Fibroblast of skin of right biceps (primary cell): ENCODE measurements at places on chromosomes 4 and X.

GRCh38 chrX:118355225-118355920 lies 9.5 kb downstream of the WDR44 start:
- no peak for DNase-seq

DNA sequence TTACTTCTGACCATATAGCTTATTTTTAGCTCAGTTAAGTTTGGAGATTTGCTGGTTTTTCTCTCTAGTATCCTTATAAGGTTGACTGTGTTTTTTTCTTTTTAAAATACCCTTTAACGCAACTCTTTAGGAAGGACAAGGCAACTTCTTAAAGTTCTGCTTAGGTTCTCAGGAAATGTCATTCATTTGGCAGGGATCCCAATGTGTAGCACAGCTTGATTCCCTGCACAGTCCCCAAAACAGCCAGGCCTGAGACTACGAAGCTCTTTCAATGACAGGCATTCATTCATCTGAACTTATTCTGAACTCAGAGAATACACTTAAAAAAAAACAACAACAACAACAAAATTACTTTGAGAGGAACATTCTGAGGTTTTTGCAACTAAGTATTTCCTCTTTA lies 1765.8 kb downstream of the PCDH7 start:
- DNase-seq: peak; percentile 13

GRCh38 chrX:110321670-110322069 lies 3.8 kb upstream of the AMMECR1 start:
- DNase-seq: no peak

GRCh38 chrX:26511589-26512363 lies 295.8 kb downstream of the MAGEB5 start:
- DNase-seq: no peak

DNA sequence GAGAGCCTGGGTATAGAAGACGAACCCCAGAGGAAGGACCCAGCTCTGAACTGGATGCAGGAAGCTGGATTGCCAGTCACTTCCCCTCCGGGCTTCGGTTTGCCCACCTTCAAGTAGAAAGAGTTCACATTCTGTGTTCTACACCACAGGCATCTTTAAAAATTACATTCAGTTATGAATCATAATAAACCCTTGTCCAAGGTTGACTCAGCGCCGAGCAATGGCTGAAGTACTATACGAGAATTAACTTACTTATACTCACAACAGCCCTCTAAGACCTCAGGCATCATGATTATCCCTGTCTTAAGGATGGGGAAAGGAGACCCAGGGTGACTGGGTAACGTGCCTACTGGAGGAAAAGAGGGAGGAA lies 72.5 kb downstream of the EVC2 start:
- peak; percentile 87 for DNase-seq

DNA sequence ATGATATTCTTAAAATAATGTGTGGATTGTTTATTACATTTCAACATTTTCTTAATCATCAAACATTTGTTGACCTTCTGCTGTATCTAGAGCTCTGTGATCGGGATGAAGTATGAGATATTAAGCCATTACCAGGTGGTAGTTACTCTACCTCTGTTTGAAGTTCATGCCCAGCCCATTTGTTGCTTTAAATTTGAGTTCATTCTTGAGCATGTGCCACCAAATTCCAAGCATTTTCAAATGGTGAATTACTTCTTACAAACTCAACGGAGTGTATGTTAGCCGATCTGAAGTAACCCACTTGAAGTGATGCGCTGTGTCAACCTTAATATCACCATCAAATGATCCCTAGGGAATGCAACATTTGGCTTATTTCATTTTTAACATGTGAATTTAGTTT lies 7.3 kb upstream of the DTHD1 start:
- DNase-seq: no peak

DNA sequence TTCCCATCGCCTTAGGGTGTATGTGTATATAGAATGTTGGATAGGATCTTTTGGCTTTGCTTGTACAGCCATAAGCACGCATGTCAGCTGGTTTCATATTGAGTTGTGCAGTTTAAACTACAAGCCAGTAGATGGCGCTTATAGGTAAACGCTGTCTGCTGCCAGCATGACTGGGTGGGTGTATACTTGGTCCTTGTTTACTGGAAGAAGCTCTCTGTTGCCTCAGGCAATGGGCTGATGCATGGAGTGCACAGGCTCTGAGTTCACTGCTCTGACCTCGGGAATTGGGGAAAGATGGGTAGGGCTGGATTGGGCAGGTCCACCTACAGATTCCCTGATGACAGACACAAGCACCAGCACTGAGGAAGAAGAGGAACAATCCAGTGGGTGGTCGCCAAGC lies 831.5 kb downstream of the STIM2 start:
- peak; percentile 51 for DNase-seq

DNA sequence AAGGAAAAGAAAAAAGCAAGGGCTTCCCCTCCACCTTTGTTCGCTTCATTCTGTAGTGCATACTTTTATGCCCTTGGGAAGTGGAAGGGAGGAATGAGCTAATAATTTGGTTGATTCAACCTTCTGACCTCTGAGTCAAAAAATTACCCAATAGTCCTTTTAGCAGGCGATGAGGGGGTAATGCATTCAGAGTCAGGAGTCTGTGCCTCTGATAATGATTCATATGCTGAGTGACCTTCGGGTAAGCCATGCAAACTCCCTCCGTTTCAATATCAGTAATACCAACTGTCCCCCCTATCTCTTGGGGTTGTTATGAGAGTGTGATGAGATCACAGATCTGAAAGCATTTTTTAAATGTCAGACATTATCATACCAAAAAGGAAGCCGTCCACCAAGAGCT lies 41.6 kb upstream of the ACSL4 start:
- DNase-seq: peak; percentile 79

- no peak for DNase-seq
These were observed 544.8 kb upstream of the DIPK2B start for GRCh38 chrX:45745479-45745878.

DNA sequence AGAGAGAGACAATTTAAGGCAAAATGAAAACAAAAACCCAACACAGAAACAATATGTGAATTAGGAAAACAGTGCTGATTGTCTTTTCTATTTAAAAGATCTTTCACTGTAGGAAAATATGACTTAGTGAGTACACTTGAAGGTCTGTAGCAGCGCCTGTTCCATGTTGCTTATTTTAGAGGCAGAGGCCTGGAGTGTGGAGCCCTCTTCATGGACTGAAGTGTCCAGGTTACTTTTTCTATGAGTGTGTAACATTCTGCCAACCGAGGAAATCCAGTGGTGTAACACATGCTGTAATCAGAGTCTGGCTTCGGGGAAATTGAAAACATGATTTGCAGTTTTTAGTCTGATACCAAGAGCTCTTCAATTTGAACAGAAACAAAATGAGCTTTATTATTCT lies 64.0 kb upstream of the GPRIN3 start:
- DNase-seq: no peak

GRCh38 chr4:71184195-71184781 lies 154.5 kb upstream of the SLC4A4 start:
- DNase-seq: peak; percentile 69

DNA sequence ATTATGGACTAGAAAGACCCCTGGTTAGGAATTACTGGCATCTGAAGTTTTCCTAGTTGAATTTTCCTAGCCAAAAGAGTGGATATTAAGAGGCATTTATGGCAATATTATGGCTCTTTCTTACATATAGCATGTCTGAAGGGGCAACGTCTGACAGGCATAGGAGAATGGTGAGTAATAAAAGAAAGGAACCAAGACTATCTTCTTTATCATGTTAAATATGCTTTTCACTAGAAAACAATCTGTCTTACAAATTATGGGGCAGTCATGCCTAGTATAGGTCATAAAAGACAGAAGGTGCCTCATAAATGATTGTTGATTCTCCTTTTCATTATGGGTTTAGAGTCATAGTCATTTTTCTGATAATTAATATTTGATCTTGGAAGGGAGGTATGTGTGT lies 431.1 kb upstream of the HTR2C start:
- DNase-seq: no peak

GRCh38 chr4:70932984-70933383 lies 30.8 kb downstream of the MOB1B start:
- DNase-seq: no peak

- DNase-seq: peak; percentile 24
These were observed 16.0 kb downstream of the ANXA3 start for GRCh38 chr4:78567500-78568060.

DNA sequence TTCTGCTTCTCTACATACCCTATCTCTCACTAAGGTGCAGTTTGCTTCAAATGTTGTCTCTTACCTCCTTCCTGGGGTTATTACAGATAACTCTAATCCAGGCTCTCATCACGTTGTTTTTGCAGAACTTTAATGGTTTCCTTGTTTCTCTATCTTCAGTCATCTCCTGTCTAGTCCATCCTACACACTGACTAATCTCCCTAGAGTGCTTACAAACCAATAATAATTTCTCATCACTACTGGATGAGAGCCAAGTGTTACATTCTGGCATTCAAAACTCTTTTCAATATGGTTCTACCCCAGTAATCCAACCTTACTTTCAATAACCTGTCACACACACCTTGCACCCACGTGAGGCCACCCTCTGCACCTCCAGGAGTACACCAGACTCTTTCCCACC lies 86.1 kb downstream of the SYNPO2 start:
- DNase-seq: peak; percentile 74

- peak; percentile 76 for DNase-seq
These were observed 16.2 kb upstream of the AFF1 start for GRCh38 chr4:86918539-86919072.

DNA sequence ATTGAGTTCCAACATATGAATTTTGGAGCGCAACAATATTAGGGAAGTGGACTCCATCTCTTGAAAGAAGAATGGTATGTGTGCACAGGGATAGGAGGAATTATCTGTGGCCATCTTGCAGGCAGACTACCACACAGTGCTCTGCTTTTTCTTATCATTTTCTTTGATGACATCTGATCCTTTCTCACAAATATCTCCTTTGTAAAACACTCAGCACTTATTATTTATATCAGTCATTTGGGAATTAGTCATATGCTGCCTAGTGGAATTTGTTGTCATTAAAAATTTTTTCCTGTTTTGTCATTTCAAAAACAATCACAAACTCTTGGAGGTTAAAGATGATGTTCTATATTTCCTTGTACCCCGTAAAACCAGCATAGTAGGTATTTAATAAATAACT lies 444.3 kb upstream of the ATOH1 start:
- peak; percentile 71 for DNase-seq

GRCh38 chr4:128378668-128379067 lies 91.1 kb upstream of the PGRMC2 start:
- no peak for DNase-seq

DNA sequence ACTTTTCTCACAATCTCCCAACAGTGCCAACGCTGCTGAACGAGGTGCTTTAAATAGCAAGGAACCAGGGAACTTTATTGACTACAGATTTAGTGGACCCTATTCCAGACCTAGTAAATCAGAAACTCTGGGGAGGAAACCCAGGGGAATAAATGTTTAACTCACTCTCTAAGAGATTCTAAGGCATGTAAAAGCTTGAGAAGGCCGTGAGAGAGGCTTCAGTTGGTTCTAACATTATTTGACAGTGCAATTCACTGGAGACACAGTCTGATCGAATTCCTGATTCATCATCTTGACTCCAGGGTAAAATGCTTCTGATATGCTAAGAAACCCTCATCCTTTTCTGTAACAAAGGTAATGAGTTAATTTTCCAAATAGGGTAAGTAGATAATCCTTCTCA lies 494.4 kb downstream of the KCNIP4 start:
- DNase-seq: no peak

- DNase-seq: peak; percentile 89
These were observed 91.3 kb downstream of the NSUN7 start for GRCh38 chr4:40840985-40841571.

- DNase-seq: no peak
These were observed 23.3 kb downstream of the SPARCL1 start for GRCh38 chr4:87505862-87506261.

- DNase-seq: no peak
These were observed 17.6 kb downstream of the PDLIM5 start for GRCh38 chr4:94469221-94469784.

GRCh38 chr4:86895692-86896488 lies 3.7 kb upstream of the C4orf36 start:
- peak; percentile 74 for DNase-seq

GRCh38 chr4:165475706-165476070 lies 96.9 kb downstream of the CPE start:
- no peak for DNase-seq

DNA sequence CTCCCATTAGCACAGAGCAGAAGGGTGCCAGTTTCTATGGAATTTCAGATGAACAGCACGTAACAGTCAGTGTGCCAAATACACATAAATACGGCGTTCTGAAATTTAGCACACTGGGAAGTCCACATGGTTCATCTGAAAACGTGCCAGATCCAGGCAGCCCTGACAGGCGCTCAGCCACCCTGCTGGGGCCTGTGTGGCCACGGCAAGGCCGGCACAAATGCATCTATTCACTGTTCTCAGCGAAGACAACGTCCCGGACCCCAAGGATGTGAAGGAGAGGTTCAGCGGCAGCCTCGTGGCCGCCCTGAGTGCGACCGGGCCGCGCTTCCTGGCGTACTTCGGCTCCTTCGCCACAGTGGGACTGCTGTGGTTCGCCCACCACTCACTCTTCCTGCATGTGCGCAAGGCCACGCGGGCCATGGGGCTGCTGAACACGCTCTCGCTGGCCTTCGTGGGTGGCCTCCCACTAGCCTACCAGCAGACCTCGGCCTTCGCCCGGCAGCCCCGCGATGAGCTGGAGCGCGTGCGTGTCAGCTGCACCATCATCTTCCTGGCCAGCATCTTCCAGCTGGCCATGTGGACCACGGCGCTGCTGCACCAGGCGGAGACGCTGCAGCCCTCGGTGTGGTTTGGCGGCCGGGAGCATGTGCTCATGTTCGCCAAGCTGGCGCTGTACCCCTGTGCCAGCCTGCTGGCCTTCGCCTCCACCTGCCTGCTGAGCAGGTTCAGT lies 15.6 kb downstream of the DGKQ start:
- DNase-seq: no peak

- DNase-seq: peak; percentile 54
These were observed 77.1 kb downstream of the RBM47 start for GRCh38 chr4:40552536-40552935.

- DNase-seq: no peak
These were observed 156.0 kb downstream of the DCLK2 start for GRCh38 chr4:150234246-150234645.

- DNase-seq: peak; percentile 31
These were observed 581 bp downstream of the DNAJB14 start for GRCh38 chr4:99945718-99946355.

DNA sequence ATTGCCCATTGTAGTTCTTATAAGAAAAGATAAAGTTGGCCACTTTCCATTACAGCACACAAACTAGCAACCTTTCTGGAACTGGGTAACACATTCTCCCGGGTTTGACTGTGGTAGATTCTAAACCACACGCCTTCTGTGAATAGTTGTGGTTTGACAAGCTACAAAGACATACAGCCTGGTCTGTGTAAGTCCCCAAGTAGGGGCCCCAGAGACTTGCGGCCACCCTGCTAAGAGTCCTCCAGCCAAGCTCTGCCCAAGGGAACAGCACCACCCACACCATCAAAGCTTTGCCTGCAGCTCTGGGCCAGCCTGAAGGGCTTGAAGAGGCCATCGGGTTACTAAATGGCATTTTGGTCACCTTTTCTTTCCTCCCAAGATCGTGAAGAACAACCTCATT lies 203.4 kb downstream of the MAML3 start:
- DNase-seq: peak; percentile 95

GRCh38 chr4:110245577-110245976 lies 47.2 kb upstream of the ELOVL6 start:
- DNase-seq: peak; percentile 53

GRCh38 chr4:116755051-116755450 lies 330.3 kb downstream of the TRAM1L1 start:
- no peak for DNase-seq

- DNase-seq: no peak
These were observed 222.1 kb upstream of the TAPT1 start for GRCh38 chr4:16448241-16448840.

- DNase-seq: peak; percentile 63
These were observed 260.7 kb downstream of the COL25A1 start for GRCh38 chr4:109041463-109042360.

GRCh38 chr4:6334203-6334887 lies 64.7 kb downstream of the WFS1 start:
- no peak for DNase-seq
